ENCODE measurements at places on chromosomes 5 and 9. TPM values are rescaled to one million over a fixed set of nuclear protein-coding genes. Genes with fewer than 3 reads are reported as not detected.
A peak's percentile ranks its signal among the peaks of the same experiment; 100 is the strongest.

GRCh38 chr5:132019857-132020555 is 8.5 kb upstream of the ACSL6 start:
- peaks cover 11% of the 10 kb centered on the region for H3K27me3 ChIP-seq
- no peaks in the 10 kb centered on the region for H3K4me1 ChIP-seq
- no peaks in the 10 kb centered on the region for H3K36me3 ChIP-seq
- no peak overlapping the region for H3K4me3 ChIP-seq

- H3K36me3 ChIP-seq, result no peaks in the 10 kb centered on the region
- H3K4me3 ChIP-seq, result no peak overlapping the region
- H3K27ac ChIP-seq, result no peak overlapping the region
Observed at GRCh38 chr5:180872419-180872818, 11.3 kb upstream of the ZFP62 start.

DNA sequence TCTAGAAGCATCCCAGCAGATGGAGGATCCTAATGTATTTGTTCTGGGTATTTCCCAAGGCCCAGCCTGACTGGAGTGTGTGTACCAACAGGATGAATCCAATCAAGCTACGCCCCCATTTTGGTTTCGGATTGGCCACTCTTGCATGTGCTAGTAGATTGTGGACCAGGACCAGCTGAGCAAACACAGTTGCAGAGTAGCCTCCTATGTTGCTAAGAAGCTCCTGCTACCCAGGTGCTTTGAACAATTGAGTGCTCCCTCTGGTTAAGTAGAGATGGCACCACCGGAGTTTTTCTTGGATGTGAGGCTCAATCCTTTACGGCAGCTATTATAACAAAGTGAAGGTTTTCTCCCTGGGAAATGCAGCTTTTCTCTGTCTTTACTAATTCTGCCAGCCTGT is 204.5 kb downstream of the NTRK2 start:
- H3K27ac ChIP-seq, result peak overlapping the region; percentile 42
- H3K36me3 ChIP-seq, result no peaks in the 10 kb centered on the region
- H3K4me1 ChIP-seq, result peaks cover 12% of the 10 kb centered on the region
- no peak overlapping the region for H3K4me3 ChIP-seq
- no peak for DNase-seq
- H3K27me3 ChIP-seq, result no peaks in the 10 kb centered on the region

DNA sequence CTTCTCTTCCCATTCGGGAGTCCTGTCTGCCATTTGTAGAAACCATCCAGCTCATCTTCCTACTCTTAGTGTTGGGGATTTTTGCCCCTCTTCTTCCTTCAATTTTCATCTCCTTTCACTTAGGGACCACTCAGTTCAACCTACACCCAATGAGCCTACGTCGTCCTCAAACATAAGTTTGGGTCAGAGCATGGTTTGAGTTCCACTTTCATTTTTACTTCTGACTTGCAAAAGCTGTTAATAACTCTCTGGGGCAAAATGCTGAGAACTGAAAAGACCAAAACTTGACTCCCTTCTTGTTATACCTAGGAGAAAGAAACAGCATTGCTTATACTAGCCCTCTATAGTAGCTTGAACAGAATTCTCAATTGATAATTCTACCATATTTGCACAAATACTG is 381.5 kb upstream of the MPDZ start:
- H3K4me3 ChIP-seq, result no peak overlapping the region
- no peaks in the 10 kb centered on the region for H3K27me3 ChIP-seq
- DNase-seq, result no peak
- H3K36me3 ChIP-seq, result no peaks in the 10 kb centered on the region
- no peaks in the 10 kb centered on the region for H3K4me1 ChIP-seq
- H3K27ac ChIP-seq, result no peak overlapping the region

GRCh38 chr5:40405996-40406740 is 273.5 kb upstream of the PTGER4 start:
- H3K27me3 ChIP-seq, result no peaks in the 10 kb centered on the region
- no peaks in the 10 kb centered on the region for H3K36me3 ChIP-seq
- H3K27ac ChIP-seq, result no peak overlapping the region
- no peak overlapping the region for H3K4me3 ChIP-seq
- peaks cover 25% of the 10 kb centered on the region for H3K4me1 ChIP-seq

The DAB2 gene
- polyA plus RNA-seq, result 168 TPM

The RMRP gene
- 359 TPM for polyA plus RNA-seq

Measured in endothelial cell of umbilical vein (primary cell).